IPS-NIHi11 (cell line): ENCODE measurements at places on chromosomes 6 and 20.

GRCh38 chr6:89527634-89528033, 94.7 kb downstream of the ANKRD6 start:
- DNase-seq = no peak

GRCh38 chr6:158591810-158592209, 31.9 kb downstream of the TMEM181 start:
- DNase-seq = no peak

GRCh38 chr6:56930846-56931245, 24.1 kb upstream of the BEND6 start:
- no peak for DNase-seq

DNA sequence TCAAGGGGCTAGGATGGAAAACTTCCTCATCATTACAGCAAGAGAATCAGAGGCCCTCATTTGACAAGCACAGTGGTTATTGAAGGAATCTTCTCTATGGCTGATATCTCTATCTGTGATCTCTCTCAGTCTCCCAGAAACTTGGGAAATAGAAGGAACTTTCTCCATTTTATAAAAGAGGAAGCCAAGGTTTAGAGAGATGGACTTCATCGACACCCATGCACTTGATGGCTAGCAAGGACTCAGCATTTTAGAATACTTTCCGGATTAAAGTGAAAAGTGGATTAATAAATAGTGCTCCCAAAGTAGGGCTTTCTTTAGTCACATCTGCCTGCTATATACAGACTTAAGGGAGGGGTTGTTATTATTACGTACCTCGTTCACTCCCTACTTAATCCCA, 34.2 kb upstream of the TGM3 start:
- DNase-seq = no peak

GRCh38 chr6:71127374-71127773, 161.2 kb upstream of the OGFRL1 start:
- DNase-seq = no peak

GRCh38 chr6:118902726-118903125, 8.8 kb downstream of the ASF1A start:
- DNase-seq = no peak

GRCh38 chr20:43379239-43379917, 78.3 kb upstream of the SRSF6 start:
- DNase-seq = no peak

GRCh38 chr6:36678488-36679042, at the start of gene CDKN1A:
Gene CDKN1A, plus strand, starts transcription at chr6:36678714. Its CDS starts 5,388 bp downstream, at chr6:36684102.
- DNase-seq = peak; percentile 93

DNA sequence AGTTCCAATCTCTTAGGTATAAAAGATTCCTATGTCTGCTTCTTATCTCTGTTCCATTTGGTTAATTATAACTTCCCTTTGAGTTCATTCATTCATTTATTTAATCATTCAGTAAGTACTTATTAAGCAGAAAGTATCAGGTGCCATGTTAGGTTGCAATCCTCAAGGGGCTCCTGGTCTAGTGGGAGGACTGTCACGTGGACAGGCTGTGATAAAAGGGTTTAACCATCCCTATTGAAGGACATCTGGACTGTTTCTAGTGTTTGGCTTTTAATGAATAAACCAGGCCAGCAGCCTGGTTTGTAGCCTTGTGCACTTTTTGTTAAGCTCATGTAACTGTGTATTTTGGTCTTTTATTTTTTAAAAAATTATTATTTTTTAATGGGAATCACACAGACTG, 162.1 kb upstream of the OGFRL1 start:
- DNase-seq = no peak

GRCh38 chr6:142781129-142781528, 163.8 kb downstream of the HIVEP2 start:
- DNase-seq = no peak

GRCh38 chr20:6034134-6034969, 19.5 kb downstream of the LRRN4 start:
- no peak for DNase-seq

DNA sequence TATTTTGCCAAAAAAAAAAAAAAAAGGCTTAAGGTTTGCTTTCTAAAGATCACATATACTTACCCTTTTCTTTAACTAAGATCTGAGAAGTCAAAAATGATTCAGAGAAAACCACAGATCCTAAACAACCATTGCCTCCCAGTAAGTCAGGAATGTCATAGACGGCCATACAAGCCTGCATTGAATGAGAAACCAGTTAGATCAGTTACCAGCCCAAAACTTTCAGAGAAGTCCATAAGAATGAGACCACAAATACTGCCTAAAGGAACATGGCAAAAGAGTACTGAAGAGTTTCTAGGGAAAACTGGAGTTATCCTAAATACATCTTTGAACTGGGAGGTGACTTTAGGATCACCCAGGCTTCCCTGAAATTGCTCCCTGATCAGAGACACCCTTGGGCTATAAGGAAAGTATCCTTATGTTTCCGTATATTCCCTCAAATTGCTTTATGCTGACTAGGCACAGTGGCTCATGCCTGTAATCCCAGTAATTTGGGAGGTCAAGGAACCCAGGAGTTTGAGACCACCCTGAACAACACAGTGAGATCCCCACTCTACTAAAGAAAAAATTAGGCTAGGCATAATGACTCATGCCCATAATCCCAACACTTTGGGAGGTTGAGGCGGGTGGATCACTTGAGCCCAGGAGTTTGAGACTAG, 79.4 kb upstream of the SLC4A11 start:
- no peak for DNase-seq

DNA sequence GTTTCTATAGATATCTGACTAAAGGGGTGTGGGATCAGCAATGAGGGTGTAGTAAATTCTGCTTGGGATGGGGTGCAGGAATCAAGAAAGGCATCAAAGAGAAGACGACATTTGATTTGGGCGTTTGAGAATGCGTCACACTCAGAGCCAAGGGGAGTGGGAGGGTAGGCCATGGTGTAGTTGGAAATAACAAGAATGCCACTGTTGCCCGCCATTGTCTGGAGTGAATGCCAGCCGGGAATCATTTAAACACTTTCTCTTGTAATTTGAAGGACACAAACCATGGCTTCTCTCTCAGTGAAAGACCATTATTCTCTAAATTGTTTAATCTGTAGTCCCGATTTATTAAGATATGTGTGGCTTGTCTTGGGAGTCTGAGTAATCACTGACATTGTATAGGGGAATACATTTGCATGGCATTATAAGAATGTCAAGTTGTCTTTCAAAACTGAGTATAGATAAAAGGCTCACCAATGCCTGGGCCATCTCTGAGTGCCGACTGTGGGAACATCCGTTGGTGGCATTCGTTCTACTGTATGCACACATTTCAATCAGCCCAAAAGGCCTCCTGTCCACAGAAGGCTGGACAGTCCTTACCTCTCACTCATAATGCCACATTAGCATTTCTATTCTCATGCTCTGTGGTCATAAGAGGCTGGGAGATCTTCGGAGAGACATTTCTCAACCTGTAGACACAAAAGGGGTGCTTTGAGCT, 777.8 kb downstream of the KIF16B start:
- DNase-seq = no peak

GRCh38 chr6:4788953-4789584, 12.9 kb downstream of the CDYL start:
- peak; percentile 37 for DNase-seq

GRCh38 chr20:24676978-24677370, 207.5 kb downstream of the SYNDIG1 start:
- DNase-seq = no peak

DNA sequence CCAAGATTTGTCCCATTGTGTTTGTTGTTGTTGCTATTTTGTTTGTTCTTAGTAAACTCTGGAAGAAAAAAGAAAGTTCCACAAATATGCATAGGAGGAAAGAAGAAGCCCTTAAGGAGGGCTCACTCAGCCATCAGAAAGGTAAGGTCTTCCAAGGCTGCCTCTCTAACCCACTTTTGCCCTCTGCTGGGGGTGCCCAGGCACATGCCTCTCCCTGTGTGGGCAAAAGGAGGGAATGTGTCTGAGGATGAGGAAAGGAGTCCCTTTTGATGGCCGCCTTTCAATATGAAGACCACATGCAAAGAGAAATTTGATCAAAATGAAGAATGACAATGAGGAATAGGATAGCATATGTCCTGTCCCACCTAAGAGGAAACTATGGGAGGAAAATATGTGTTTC, 248.2 kb upstream of the POU3F2 start:
- DNase-seq = peak; percentile 17

- DNase-seq = peak; percentile 61
Measured at GRCh38 chr6:156686301-156686994, 90.7 kb upstream of the ARID1B start.

DNA sequence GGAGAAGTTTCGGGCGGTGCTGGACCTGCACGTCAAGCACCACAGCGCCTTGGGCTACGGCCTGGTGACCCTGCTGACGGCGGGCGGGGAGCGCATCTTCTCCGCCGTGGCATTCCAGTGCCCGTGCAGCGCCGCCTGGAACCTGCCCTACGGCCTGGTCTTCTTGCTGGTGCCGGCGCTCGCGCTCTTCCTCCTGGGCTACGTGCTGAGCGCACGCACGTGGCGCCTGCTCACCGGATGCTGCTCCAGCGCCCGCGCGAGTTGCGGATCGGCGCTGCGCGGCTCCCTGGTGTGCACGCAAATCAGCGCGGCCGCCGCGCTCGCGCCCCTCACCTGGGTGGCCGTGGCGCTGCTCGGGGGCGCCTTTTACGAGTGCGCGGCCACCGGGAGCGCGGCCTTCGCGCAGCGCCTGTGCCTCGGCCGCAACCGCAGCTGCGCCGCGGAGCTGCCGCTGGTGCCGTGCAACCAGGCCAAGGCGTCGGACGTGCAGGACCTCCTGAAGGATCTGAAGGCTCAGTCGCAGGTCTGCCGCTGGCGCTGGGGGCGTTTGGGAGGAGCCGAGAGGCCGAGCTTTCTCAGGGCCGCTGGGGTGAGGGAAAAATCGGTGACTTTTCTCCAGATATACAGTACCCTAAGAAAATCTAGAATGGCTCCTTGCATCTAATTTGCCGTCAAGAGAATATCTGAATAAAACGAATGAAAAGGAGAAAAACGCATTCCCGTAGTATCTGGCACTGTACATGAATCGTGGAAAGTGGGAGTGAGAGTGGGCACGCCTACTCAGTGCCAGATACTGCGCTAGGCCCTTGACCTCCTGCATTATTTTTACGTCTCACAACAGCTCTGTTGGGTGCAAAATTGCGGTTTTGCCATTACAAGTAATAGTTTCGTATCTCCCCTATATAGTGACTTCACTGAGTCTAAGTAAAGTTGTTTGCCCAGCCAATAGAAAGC, 1.0 kb downstream of the CALHM6 start:
- DNase-seq = peak; percentile 78
